ENCODE measurements at places on chromosomes 2 and 18. TPM values are rescaled to one million over a fixed set of nuclear protein-coding genes. Genes with fewer than 3 reads are reported as not detected.

Gene CYP1B1
- 86.7 TPM for total RNA-seq

Gene ALPG
- total RNA-seq, result 65.3 TPM

DNA sequence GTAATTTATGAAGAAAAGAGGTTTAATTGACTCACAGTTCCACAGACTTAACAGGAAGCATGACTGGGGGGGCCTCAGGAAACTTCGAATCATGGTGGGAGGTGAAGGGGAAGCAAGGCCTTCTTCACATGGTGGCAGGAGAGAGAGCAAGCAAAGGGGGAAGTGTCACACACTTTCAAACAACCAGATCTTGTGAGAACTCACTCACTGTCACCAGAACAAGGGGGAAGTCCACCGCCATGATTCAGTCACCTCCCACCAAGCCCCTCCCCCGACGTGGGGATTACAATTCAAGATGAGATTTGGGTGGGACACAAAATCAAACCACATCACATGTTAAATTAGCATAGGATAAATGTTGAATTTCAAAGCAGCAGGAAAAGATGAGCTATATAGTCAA lies 56.2 kb downstream of the STRADB start:
- no peak for DNase-seq

Gene SLC4A1AP
- 22.2 TPM for total RNA-seq

DNA sequence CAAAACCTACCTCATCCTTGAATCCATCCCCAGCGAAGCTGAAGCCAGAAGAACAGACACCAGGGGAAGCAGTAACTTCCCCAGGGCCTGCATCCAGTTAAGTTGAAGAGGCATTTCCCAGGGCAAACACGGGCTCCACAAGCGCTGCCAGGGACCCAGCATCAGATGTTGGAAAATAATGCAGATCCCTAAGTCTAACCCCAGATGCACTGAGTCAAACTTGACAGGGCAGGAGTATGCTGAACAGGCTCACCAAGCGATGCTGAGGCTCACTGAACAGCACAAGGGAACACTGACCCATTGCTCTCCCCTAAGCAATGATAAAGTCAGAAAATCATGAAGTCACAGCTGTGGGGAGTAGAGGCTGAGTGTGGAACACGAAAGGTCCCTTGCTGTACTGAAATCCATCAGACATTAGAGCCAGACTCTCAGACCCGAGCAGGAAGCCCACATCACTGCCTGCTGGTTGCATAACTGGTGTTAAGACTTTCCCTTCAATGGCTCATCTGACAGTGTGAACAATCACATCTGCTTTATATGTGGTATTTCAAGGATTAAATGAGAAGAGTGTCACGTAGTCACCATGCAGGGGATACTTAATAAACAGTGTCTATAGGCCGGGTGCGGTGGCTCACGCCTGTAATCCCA lies 36.2 kb downstream of the TNS1 start:
- no peak for DNase-seq

DNA sequence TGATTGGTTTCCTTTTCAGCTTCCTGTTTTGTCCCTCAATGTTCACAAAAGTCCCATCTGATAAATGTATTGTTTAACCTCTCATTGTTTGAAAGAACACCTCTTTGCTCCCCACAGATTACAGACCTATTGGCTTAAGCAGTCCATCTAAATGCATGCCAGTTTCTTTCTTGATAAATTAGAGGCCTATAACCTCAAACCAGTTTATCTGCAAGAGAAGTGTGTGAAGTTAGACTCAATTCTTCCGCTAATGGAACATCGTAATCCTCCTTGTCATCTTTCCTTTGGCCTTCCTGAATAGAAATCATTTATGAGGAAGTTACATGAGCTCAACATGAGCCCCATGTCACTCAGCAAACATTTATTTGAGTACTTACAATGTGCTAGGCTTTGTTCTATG lies 74.0 kb downstream of the FRZB start:
- no peak for DNase-seq

- DNase-seq, result no peak
Observed at GRCh38 chr2:69147841-69148533, 135.0 kb downstream of the ANTXR1 start.

Gene FBLN7
- 0.95 TPM for total RNA-seq

Gene FBXO36
- total RNA-seq, result 3.9 TPM

GRCh38 chr2:96258166-96259022 lies 7.4 kb downstream of the TMEM127 start:
- no peak for DNase-seq

DNA sequence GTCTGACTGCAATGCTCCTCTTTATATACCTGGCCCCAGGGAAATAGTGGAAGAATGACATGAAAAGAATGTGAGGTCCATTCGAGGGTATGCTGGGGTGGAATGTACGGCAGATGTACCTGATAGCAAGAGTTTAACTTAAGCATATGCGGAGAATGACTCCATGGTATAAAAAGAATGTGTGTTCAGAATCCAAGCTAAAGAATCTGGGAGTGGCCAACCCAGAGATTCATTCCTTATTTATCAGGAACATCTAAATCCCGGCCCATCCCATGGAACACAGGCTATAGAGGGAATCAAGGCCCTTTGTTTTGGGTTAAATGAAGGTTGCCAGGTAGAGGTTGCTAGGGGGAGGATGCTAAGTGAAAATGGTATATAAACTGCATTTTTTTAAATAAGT lies 150.0 kb downstream of the ZNF385B start:
- DNase-seq, result no peak

DNA sequence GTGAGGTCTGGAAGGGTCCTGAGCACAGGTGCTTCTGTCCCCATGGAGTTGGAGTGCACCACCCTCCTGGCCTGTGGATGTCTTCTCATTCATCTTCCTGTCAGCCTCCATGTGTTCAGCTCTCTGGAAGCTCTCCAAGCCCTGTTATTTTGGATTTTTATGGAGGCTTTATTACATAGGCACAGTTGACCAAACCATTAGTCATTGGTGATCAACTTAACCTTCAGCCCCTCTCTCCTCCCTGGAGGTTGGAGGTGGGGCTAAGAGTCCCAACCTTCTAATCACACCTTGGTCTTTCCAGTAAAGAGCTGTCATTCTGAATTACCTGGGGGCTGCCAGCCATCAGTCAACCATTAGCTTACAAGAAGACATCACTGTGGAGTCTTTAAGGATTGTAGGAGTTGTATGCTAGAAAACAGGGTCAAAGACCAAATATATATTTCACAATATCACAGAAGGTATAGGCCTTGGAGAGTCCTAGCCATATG lies 7.5 kb upstream of the MCFD2 start:
- no peak for DNase-seq

DNA sequence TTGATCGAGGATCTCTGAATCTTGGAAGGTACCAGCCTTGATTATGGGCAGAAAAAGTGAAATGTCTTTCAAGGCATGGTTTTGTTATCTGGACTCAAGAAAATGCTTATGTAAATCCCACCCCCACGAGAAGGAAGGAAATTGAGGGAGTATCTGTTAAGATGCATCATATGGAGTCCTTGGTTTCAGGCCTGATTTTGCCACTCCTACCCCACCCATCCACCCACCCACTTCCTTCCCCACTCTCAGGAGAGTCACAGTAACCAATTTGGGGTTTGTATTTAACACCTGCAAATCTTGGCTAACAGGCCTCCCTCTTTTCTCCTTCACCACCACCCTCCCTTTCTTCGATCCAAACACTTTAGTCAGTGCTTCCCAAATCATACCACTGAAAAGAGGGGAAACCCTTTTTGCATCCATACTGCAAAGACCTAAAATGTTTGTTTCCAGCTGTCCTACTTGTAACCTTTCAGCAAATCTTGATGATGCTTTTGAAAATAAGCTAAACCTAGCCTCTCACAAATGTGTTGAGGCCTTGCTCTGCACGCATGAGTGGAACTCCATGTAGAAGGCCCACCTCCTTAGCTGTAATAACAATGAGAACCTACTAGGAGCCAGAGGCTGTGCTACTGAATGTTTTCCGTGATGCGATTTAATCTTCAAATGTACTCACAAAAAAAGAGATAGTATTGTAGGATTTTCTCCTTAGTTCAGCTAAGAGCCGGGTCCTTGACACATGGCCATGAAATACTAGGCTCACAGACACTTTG lies 34.8 kb downstream of the POU3F3 start:
- no peak for DNase-seq

- DNase-seq, result no peak
Observed at GRCh38 chr2:61272421-61273070, 110.6 kb downstream of the C2orf74 start.

- DNase-seq, result no peak
Observed at GRCh38 chr18:35464831-35465279, 32.9 kb downstream of the INO80C start.

Gene SLC16A14
- 3.2 TPM for total RNA-seq

DNA sequence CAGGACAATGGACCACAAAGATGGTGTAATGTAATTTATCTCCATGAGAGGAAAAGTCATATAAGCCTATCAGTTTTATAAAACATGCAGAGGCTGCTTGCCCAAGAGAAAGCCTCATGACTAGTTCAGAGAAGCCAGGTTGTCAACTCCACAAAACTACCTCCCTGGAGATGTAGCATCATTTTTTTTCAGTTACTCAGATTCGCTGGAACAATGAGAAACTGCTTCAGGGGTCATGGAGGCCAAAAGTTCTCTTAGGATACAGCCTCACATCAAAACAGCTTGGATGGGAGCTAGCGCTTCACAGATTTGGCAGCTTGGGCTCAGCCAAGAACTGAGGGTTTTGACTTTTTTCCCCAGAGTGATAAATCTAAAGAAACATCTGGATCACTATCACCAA lies 263.5 kb downstream of the INSIG2 start:
- DNase-seq, result no peak

Gene MAP2
- total RNA-seq, result 44.9 TPM

Gene WNT6
- total RNA-seq, result 8.1 TPM

- no peak for DNase-seq
Observed at GRCh38 chr2:234502919-234503285, 6.0 kb upstream of the ARL4C start.

- no peak for DNase-seq
Observed at GRCh38 chr2:84953535-84953934, 17.4 kb upstream of the KCMF1 start.

Gene TBR1
- total RNA-seq, result not detected

- DNase-seq, result no peak
Observed at GRCh38 chr18:9428301-9428706, 47.0 kb upstream of the RALBP1 start.

- no peak for DNase-seq
Observed at GRCh38 chr2:85607268-85608215, 4.3 kb downstream of the C2orf68 start.

- no peak for DNase-seq
Observed at GRCh38 chr2:149463328-149464002, 124.1 kb downstream of the MMADHC start.

Gene OST4
- total RNA-seq, result 219 TPM

DNA sequence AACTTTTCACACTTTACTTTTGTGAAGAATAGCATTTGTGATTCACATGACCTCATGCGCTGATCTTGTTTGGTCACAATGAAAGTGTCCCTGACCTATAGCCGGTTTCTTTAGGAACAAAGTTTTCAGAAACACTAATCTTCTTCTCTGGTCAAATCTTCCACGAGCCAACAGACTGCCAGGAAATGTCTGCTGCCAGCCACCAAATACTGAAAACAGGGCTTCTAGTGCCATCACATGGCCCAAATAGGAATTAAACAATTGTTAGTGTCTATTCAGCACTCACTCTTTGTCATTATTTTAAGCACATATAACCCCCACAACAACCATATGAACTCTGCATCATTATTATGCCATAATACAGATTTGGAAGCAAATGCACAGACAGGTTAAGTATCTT lies 286.5 kb upstream of the SYT4 start:
- DNase-seq, result no peak

Gene ZNF638
- 80.8 TPM for total RNA-seq

DNA sequence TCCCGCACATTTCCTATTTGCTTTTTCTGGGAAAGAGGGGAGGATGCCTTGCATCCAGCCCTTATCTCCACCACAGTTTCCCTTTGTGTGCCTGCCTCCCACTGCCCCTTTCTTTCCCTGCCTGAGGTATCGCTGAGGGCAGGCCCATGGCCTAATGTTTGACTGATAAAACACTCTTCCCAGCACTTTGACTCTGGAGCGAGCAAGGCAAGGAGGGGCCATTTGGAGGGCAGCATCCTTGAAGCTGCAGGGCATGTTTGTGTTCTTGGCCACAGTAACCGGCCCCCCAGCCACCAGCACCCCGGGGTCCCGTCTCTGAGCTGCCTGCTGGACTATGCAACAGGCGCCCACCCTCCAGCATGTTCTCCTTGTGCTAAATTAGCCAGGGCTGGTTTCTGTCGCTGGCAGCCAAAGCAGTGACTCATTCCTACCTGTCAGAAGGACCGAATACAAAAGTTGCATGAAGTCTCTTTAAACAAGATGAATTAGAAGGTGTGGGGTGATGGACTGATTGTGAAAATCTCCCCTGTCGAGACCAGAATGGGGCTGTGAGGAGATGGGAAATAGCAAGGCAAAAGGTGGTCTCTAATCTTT lies 50.7 kb downstream of the BCL2L11 start:
- no peak for DNase-seq

DNA sequence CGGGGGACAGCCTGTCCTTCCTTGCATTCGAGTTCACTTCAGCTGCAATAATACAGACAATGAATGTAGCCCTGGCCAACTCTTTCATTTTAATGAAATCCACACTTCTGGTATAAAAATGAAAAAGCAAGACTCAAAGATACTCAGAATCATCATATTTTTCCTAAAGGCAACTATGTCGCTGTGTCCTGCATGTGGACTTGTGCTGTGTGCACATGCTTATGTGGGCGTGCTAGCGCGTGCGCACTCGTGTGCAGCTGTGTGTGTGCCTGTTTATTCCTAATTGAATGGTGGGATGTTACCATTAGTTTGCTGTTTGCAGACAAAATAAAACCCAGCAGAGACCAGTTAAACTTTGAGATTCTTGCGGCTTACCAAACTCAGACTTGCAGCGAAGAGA lies 49.6 kb downstream of the SMIM21 start:
- no peak for DNase-seq

GRCh38 chr2:174333017-174333371 lies 1.8 kb upstream of the SP9 start:
- DNase-seq, result no peak

DNA sequence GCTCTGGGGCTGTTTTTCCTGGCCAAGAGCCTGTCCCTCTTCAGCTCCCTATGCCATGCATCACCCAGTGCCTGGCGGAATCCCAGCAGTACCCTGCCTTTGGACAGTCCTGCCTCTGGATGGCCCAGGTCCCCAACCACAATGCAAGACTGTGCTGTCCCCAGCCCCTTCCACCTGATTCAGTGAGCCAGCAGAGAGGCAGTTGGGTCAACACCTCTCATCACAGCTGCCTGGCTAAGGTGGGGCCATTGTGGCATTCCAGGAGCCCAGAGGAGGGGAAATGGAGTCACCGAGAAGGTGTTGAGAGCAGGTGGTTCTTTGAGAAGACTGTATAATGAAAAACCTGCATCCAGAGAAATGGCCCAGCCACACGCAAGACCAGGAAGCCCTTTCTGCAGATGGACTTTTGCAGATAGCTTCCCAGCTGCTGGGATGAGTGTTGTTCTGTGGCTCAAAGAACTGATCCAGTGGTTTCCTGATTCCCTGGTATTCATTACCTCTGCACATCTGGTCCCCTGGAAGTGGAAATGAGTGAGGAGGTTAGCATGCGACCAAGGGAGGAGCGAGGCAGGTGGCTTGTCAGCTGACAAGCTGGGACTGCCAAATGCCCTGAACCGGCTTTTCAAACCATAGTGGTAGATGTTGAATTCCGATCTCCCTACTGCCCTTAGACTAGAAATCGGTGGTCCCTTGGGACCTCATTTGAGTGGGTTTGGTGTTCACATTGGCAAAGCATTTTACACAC lies 1.7 kb upstream of the ASPRV1 start:
- no peak for DNase-seq

Gene UPP2
- total RNA-seq, result not detected

Measured in Panc1 (cell line).